ENCODE measurements at places on chromosomes 12 and 14. TPM values are rescaled to one million over a fixed set of nuclear protein-coding genes. Genes with fewer than 3 reads are reported as not detected.

Gene IL26
- not detected for total RNA-seq

Gene DPPA3
- not detected for total RNA-seq

Gene CFAP54
- total RNA-seq, result 1.9 TPM

Gene NPAS3
- total RNA-seq, result 9.7 TPM

Gene NOPCHAP1
- 12.8 TPM for total RNA-seq

Gene VEZT
- total RNA-seq, result 61.6 TPM

Gene C12orf50
- not detected for total RNA-seq

DNA sequence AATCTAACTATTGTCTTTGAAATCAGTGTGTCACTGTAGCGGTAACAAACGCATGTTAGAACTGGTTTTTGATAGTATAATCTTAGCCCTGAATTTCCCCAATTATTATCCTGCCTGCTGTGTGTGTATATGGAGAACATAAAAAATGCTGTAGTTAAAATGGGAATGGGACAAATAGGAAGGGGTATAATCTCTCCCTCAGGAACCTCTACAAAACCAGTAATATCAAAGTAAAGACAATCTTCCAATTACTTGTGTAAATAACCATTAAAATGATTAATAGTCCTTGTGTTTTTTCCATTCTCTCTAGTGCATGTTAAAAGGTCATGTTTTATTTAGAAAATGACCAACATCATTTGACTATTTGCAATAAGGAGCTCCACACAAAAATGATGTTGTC lies 200.1 kb upstream of the TMTC1 start:
- DNase-seq, result no peak

DNA sequence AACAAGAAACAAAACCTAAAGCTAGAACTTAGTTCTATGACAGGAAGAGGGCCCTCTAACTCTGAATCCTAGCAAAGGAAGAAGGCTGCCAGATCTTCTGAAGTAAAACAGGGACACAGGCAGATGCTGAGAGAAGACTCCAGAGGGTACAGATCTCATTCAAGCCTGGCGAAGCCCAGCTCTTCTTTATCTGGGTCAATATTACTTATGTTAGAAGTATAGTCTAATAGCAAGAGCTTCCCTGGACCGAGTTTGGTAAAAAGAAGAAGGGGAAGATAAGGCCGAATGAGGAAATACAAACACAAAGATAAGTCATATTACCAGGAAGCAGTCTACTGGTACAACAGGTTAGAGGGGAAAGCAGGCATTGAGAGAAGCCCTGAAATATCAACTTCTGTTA lies 79.9 kb upstream of the CCDC91 start:
- DNase-seq, result no peak

GRCh38 chr14:24925771-24926374 lies 124.1 kb downstream of the STXBP6 start:
- DNase-seq, result no peak

DNA sequence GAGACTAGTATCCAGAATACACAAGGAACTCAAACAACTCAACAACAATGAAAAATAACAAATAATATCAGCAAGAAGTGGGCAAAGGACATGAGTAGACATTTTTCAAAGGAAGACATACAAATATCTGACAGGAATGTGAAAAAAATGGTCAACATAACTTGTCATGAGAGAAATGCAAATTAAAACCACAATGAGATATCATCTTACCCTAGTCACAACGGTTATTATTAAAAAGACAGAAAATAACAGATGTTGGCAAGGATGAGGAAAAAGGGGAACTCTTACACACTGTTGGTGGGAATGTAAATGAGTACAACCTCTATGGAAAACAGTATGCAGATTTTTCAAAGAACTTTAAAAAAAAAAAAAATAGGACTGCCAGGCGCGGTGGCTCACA lies 20.4 kb downstream of the VWF start:
- DNase-seq, result no peak

DNA sequence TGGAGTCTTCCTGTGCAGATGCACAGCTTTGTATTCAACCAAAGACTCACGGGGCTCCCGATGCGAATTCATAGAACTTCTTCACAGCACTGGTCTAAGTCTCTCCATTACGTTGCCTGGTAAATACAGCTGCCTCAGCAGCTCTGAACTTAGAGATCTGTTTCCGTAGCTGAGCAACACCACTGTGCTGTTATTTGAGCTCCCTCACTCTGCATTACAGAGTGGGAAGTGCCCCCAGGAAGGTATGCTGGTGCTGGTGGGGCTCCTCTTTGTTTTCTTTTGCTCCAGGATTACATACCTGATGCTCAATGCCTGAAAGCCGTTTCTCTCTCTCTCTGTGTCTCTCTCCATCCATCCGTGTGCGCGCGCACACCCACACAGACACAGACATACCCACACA lies 227.5 kb upstream of the RMST start:
- no peak for DNase-seq

DNA sequence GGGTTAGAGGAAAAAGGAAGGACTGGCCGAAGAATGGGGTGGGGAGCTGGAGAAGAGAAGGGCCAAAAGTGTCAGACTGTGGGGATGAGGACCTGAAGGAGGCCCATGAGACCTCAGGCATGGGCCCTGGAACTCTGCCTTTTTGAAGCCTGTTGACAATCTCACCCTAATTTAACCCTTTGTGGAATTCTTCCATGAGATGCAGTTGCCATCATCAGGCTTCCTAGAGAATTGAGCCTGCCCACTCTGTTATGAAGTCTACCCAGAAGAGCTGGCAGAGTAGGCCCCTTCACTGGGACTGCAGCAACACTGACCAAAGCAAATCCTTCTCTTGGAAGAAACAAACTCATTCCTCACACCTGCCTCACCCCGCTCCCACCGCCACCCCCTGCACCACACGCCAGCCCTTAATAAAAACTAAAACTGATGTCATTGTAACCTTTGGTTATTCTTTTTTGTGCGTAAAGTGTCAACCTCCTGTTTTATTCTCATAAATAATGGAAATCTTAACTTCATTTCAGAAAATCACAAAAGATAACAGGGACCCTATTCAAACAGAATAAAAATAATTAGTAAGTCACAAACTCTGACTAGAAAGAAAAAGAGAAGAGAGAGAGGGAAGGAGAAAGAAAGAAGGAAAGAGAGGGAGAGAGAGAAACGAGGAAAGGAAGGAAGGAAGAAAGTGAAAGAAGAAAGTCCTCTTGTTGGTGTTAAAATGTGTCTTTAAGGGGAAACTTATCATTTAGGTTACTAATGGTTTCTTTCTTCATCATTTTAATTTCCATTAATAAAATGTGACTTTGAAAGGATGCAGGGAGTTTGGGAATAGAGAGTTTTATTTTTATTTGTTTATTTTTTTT lies 61.3 kb downstream of the CRADD start:
- no peak for DNase-seq

GRCh38 chr12:45644541-45644940 lies 85.0 kb upstream of the ARID2 start:
- DNase-seq, result no peak

GRCh38 chr12:119169150-119169549 lies 9.6 kb upstream of the HSPB8 start:
- DNase-seq, result no peak

DNA sequence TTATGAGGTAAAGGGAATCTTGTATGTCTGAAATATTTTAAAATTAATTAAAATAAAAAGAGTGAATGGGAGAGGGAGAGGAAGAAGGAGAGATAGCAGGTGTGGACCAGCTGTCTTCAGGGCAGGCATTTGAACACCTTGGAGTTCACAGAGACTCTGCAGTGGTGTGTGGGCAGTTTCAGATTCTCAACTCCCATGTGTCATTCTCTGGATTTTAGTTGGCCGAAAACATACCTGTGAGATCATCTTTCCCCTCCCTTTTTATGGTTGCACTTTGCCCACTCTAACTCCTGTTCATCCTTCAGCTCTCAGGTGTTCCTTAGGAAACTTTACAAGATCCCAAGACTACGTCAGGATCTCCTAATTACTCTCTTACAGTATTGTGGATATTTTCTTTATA lies 108.1 kb downstream of the ERC1 start:
- DNase-seq, result no peak

DNA sequence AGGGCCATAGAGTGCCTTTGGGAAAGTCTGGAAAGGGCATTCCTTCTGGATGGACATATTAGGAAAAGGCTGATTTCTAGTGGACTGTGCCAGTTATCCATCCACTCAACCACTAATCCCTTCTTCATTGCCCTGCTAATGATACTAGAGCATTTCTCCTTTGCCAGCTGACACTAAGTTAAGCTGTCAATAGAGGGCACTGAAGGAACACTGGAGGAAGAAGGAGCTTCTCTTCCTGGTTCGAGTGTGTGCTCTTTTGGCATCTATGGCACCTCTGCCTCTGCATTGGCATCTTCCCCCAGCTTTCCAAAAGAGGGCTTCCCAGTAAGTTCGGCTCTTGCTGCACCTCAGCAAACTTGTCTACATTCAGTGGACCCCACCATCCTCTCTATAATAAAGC lies 165.4 kb downstream of the DERA start:
- DNase-seq, result no peak

GRCh38 chr14:68145539-68145938 lies 326.0 kb downstream of the RAD51B start:
- DNase-seq, result no peak

DNA sequence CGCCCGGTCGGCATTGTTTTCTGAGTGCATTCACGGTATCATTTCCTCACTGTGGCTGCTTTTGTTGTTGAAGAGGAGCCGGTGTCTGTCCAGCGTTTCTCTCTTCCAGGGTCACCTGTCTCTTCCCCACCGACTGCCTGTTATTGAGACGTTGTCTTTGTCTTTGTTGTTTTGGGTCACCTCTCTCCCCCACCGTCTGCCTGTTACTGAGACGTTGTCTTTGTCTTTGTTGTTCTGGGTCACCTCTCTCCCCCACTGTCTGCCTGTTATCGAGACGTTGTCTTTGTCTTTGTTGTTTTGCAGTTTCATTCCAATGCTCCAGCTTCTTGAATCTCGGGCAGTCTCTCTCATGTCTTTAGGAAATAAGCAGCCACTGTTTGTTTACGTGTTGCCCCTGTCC lies 69.9 kb downstream of the DDX51 start:
- DNase-seq, result no peak

- DNase-seq, result no peak
Observed at GRCh38 chr12:115079760-115080159, 395.8 kb upstream of the TBX3 start.
